ENCODE measurements at places on chromosomes 7 and 10.

DNA sequence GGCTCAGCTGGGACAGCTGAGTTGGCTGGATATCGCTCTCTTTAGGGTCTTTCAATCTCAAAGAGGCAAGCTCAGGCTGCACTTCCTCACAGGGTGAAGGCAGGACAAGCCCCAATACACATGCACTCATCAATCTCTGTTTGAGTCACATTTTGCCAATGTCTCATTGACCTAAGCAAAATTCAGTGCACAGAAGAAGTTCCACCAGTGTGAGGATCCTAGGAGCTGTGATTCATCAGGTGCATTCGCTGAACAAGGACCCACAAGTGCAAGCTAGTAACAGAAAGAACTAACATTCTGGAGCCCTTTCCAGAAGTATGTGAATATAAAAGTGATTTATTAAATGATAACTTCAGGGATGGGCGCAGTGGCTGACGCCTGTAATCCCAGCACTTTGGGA, 477.2 kb downstream of the GPAM start:
- DNase-seq: no peak

GRCh38 chr7:43625980-43626379, 43.1 kb downstream of the STK17A start:
- no peak for DNase-seq

DNA sequence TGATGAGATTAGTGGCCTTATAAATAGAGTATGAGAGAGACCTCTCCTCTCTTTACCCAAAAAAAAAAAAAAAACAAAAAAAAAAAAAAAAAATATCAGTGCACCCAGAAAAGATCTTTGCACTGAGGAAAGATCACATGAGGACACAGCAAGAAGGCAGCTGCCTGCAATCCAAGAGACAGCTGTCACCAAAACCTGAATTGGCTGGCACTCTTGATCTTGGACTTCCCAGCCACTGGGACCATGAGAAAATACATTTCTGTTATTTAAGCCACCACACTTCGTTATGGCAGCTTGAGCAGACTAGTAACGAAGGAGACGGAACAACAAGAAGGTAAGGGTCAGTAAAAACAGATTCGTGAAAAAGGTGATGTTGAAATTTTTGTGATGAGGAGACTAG, 47.0 kb downstream of the TMEM106B start:
- DNase-seq: no peak

GRCh38 chr10:80279146-80279545, 10.3 kb downstream of the MAT1A start:
- DNase-seq: no peak

DNA sequence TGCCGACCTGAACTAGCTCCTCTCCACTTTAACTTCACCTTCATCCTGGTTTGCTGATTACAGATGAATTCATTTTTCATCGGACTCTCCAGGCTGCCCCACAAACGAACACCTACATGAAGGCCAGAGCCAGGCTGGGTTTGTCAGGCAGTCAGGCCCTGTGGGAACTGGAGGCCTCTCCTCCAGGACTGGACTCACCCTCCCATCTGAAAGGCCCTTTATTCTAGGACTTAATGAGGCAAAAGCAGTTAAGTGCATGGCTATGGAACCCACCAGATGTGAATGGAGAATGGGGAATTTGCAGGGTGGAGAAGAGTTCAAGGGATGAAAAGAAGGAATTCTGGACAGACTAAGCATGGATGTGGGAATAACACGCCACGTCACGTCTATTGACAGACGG, 170.8 kb downstream of the ARHGAP12 start:
- DNase-seq: no peak

GRCh38 chr10:104445359-104445758, 91.7 kb downstream of the CFAP58 start:
- no peak for DNase-seq

- DNase-seq: no peak
Measured at GRCh38 chr10:124529661-124530214, 68.1 kb downstream of the LHPP start.

GRCh38 chr7:113968713-113969112, 49.9 kb upstream of the PPP1R3A start:
- DNase-seq: no peak

GRCh38 chr10:94902570-94902969, 35.9 kb upstream of the CYP2C9 start:
- DNase-seq: no peak

GRCh38 chr10:108901781-108902618, 1021.3 kb downstream of the XPNPEP1 start:
- no peak for DNase-seq

DNA sequence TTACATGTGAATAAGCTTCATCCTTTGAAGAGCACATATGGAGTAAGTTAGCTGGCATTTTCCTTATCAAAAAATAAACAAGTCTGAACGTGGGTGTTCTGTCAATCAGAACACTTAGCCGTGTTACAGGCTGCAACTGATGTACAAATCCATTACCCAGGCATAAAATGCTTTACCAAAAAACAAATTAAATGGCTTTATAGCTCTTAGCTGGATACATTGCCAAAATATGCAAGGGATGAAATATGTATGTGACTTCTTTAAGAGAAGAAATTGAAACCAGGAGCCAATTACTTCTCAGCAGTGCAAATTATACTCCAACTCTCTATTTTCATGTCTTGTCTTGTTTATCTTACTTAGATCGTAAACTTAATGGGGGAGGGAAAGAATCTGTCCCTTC, 214.8 kb downstream of the DGKB start:
- no peak for DNase-seq

GRCh38 chr10:15738270-15738925, 18.7 kb upstream of the ITGA8 start:
- peak; percentile 38 for DNase-seq

DNA sequence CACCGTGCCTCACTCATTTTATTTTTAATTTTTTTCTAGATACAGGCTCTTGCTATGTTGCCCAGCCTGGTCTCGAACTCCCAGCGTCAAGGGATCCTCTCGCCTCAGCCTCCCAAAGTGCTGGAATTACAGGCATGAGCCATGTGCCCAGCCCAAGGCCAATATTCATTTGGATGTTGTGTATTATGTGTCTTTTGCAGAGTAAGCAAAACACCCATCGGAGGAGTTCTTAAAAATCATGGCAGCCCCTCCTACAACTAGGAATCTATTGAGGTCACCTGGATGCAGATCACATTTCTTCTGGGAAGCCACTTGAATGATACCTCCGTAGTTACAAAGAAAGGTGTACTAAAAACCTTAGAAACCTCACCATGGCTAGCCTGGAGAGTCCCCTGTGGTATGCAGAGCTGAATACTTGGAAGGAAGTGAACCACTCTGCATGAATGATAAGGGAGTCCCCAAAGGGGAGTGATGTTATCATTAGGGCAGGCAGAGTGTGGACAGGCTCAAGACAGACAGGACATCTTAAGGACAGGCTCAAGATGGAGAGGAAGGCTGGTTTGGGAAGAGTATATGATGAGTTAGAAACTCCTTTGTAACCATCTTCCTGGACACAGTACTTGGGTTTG, 185.7 kb downstream of the TAX1BP1 start:
- no peak for DNase-seq

- DNase-seq: no peak
Measured at GRCh38 chr10:46069771-46070463, 23.8 kb upstream of the MSMB start.

DNA sequence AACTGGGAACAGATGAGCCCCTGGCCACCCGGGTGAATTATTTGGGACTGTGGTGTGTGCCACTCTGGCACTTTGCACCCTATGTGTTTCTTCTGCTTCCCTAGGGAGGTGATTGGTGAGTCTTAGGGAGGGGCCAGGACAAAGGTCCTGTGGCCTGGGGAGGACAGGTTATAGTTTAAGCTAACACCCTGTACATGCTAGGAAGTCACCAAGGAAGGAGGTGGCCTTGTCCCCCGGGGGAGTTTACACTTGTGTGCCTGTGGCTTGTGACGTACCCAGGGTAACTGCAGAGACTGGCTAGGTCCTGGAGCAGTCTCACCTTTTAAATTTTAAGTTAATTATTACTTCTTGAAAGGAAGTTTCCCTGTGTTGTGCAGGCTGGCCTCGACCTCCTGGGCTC, 196.2 kb downstream of the BAMBI start:
- no peak for DNase-seq

- DNase-seq: peak; percentile 44
Measured at GRCh38 chr10:17085011-17085725, 44.4 kb downstream of the CUBN start.

GRCh38 chr10:14701466-14701865, 73.2 kb downstream of the FAM107B start:
- DNase-seq: no peak

- no peak for DNase-seq
Measured at GRCh38 chr7:117530390-117530789, 50.6 kb downstream of the CFTR start.

DNA sequence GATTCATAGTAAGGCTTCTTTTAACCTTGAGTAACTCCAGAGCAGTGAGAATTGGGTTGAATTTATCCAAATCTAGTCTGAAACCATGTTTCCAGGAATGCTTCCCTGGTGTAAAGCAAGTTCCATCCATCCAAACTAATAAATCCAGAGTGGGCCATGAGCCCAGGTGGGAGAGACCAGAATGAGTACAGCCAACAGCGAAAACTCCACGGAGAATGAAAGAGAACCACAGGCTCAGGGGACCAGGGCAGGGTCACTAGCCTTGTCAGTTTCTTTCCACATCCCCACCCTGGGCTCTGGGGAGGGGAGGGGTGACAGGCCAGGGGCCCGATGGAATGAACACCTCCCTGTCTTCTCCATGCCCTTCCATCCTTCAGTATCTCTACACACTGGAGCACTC, 180.1 kb downstream of the NEURL1 start:
- no peak for DNase-seq

- DNase-seq: peak; percentile 56
Measured at GRCh38 chr10:63713191-63714144, 192.3 kb downstream of the REEP3 start.

- DNase-seq: no peak
Measured at GRCh38 chr7:157470017-157470322, 133.2 kb downstream of the DNAJB6 start.

- DNase-seq: no peak
Measured at GRCh38 chr10:114647545-114648138, 10.4 kb downstream of the ABLIM1 start.

- no peak for DNase-seq
Measured at GRCh38 chr10:117681104-117681503, 138.6 kb downstream of the EMX2 start.

DNA sequence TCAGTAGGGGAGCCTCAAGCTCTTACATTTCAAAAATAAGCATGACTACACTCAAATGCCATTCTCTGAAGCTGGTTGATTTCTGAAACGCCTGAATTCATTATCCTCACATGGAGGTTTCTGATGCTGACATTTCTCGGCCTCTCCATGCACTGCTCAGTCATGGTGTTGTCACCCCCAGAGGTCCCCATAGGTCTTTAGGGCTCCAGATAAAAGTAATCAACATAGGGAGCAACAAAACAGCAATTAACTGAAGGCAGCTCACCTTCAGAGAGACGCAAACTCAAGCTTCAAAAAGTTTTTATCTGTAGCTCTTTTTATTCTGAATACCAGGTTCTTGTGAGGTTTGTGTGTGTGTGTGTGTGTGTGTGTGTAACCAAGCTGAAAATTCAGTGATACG, 223.2 kb upstream of the LRRN3 start:
- no peak for DNase-seq

GRCh38 chr7:6648066-6648814, 11.1 kb downstream of the ZNF316 start:
- no peak for DNase-seq

- DNase-seq: peak; percentile 78
Measured at GRCh38 chr7:93228302-93228701, 2.0 kb upstream of the HEPACAM2 start.

DNA sequence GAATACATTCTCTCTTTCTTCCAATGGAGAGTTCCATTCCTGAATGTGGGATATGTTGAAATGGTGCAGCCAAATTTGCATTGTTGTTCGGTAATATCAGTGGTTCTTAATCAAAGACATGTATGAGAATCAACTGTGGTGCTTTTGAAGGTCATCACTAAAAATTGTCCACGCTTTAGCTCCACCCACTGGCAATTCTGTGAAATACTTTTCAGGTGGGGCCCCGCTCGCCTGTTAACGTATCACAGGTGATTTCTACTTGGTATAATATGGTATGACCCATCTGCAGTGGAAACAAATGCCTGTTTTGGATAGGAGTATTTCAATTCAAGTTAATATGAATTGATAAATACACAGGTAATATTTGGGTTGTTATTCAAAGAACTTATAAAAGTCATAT, 178.4 kb downstream of the NSUN6 start:
- no peak for DNase-seq

GRCh38 chr10:105149371-105149891, 508.3 kb downstream of the SORCS3 start:
- DNase-seq: no peak

- no peak for DNase-seq
Measured at GRCh38 chr10:130189608-130190054, 53.4 kb downstream of the GLRX3 start.

DNA sequence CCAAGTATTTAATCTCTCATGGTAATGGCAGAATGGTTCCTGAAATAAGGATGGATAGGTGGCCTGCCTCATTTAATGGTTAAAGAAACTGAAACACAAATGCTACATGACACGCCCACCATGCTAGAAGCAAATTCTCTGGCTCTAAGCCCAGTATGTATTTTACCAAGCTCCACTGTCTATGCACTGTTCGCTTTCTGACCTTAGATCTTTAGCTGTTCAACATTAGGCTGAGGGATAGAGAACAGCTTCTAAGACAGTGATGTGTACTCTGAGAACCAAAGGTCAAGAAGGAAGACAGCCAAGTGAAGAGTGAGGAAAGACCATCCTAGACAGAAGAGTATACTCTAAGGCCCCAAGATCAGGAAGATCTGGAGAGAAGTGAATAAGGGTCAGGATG, 26.6 kb downstream of the FAM3C start:
- DNase-seq: peak; percentile 70

DNA sequence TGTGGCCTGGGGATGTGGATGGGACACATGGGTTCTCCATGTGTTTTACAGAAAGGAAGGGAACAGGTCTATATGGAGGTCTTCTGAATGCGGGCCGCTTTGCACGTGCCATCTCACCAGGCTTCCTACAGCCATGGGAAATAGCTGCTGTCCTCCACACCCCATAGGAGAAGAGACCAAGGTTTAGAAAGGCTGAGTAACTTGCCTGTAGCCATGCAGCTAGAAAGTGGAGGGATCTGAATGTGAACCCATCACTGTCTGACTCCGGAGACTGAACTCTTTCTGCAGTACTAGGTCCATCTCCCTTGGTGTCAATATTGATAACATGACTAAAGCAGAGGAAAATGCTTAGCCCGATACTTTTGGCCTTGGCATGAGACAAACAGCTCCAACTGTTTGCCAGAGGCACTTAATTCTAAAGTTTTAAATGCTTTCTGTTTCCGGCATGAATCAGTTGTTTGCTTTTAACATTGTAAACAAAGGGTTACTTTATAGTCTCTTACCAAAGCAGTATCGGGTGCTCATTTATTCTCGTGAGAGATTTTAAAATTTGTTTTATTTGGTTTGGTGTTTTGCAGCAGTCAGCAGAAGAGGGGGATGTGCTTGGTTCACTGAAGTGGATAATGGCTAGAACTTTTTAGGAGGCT, 64.8 kb upstream of the LOXL4 start:
- no peak for DNase-seq

DNA sequence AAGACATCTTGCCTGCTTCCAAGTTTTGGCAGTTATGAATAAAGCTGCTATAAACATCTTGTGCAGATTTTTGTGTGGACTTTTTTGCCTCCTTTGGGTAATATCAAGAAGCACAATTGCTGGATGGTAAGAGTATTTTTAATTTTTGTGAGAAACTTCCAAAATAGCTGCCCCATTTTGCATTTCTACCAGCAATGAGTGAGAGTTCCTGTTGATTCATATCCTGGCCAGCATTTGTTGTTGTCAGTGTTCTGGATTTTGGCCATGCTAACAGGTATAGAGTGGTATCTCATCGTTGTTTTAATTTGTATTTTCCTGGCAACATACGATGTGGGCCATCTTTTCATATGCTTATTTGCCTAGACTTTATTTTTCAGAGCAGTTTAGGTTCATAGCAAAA, 53.9 kb downstream of the BTAF1 start:
- peak; percentile 61 for DNase-seq

Data from lung microvascular endothelial cell (primary cell).